Osteocyte (in vitro differentiated cells): ENCODE measurements at places on chromosomes 1 and 21. TPM values are rescaled to one million over a fixed set of nuclear protein-coding genes. Genes with fewer than 3 reads are reported as not detected.

NBPF20 gene
- total RNA-seq, result 4.0 and 4.9 TPM in 2 replicates

DEGS1 gene
- 110 and 117 TPM in 2 replicates for total RNA-seq

PCAT6 gene
- total RNA-seq, result 3.8 and 5.2 TPM in 2 replicates

DNA sequence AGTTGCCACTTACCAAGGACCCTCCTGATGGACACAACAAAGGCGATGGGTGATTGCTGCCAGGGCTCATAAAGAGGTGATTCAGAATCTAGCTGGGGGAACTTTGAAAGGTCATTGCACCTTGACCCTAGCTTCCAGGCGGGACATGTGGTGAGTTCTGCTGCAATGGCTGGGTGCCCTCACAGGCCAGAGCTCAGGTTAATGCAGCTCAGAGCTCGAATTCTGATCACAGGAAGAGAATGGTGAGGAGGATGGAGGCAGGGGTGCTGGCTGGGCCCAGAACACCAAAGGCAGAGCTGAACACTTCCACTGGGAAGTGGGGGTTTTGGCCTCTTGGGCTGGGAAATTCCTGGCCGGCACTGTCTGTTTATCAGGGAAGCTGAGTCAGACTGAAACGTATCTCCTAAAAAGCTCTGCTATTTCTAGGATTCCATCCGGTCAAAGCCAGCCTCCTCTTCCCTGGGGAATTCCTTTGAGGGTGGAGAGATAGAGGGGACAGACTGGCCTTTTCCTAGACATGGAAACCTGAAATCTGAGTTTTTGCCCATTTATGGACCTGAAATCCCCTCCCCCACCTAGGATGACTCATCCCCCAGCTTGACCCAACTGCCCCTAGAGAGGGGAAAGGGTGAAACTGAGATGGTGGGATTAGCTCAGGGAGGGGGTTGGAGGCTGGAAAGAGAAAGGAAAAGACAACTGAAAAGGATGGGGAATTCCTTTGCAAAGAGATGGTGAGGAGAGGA, 27.2 kb downstream of the NUAK2 start:
- DNase-seq, result no peak

DNA sequence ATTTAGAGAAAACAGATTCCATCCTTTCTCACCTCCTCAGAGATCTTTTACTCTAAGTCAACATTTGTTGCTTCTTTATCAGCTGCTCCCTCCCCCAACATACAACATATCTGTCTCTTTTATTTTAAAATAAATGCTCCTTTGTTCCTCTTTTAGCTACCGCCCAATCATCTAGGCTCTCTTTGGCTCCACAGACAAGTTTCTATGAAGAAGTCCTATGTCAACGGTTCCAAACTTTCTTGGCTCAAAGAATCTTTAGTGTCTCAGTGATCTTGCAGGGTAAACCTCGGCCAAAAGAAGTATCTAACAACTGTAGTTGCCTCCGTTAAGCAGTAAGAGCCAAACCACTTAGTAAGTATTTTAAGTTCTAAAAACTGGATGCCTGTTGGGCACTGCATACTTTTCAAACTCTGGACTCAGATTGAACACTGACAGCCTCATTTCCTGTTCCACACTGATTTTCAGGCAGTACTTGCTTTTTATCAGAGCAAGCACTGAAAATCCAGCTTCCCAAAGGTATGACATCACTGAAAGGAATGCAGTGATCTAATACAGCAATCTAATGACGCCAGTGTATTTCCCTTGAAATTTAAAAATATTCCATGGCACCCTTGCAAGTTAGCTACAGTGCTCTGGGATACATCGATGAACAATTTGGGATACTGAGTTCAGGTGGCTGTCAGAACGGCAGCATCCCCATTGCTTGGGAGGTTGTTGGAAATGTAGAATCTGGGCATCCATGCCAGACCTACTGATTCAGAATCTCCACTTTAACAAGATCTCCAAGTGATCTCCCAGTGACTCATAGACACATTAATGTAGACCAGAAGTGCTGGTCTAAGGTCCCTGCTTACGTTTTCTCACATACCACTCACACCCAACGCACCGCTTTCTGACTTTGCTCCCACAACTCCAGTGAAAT, 26.8 kb downstream of the EGLN1 start:
- DNase-seq, result no peak

DNA sequence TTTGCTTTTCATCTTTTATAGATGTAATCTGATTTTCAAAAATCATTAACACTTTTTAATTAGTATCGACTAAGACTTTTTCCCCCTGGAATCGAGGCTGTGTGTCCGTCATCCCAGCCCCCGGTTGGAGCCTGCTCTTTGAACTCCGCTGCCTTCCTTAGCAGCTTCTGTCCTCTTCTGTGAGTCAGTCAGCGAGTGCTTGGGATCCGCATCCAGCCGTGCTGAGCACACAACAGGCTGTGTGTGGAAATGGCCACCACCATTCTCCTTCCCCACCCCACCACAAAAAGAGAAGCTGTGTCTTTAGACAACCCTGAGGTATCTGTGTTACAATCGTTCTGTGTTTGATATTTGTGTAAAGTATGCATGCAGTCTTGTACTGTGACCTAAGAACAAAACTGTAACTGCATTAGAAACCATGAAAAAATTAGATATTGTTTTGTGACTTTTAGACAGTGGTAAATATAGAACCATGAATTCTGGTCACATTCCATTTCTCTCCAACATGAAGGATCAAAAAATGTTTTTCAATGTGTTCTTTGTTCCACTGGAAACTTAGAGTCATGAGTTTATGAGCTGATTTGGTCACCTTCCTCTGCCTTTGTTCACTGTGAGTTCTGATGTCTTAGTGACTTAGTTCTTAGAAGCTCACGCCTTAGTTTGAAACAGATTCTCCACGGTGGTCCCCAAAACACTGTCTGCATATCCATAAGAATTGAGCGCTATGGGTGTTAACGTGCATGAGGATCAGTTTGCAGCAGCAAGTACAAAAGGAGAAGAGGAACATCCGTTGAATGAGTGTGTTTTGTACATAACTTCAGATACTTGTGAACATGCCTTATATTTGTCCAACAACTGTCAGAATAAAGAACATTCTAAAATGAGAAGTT, 64.7 kb downstream of the VPS26C start:
- DNase-seq, result no peak

DNA sequence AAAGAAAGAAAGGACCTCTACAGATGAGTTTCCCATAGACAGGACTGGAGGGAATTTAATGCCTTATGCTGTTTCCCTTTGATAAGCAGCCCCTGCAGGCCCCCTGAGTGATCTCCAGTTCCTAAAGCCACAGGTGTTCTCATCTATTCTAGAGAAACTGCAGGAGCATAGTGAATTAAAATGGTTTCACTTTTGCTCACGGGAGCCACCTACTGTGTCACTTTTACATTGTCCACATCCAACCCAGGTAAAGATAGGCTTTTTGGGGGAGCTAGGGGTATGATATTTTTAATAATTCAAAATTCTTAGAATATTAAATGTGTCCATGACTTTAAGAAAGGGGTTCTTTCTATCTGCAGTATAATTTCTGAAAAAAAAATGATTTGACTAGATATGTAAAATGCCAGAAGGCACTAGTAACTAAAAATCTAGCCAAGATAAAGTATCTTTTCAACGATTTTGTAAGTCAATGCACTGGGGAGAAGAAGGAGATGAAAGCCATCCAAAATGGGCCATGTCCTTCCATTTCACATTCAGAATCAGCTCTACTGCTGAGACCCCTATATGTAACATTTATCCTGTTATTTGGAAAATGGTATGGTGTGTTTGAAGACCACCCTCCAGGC, 267.3 kb upstream of the DUSP10 start:
- DNase-seq, result no peak

DNA sequence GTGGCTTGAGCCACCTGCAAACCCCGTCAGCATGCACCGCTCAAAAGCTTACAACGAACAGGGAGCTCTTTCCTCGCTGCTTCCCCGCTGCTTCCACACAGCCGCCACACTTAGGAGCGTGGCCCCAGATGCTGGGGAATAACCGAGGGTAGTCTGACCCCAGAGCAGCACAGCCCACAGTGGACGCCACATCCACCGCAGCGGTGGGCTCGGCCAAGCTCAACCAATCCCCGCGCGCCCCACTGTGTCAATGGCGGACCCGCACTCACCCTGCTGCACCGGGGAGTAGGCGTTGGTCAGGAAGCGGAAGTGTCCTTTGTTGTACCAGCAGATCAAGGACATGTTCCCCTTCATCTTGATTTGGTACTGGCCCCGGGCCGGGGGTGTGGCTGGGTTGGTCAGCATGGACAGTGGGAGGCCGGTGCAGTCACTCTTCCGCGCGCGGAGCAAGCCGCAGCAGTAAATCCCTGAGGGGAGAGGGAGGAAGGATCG, 93.5 kb downstream of the PGBD5 start:
- DNase-seq, result no peak

- no peak for DNase-seq
Measured at GRCh38 chr1:62280150-62280549, 39.1 kb downstream of the KANK4 start.
